Umbilical cord (tissue), 2 donors: ENCODE measurements at places on chromosomes 3 and 15. TPM values are rescaled to one million over a fixed set of nuclear protein-coding genes. Genes with fewer than 3 reads are reported as not detected.
A peak's percentile ranks its signal among the peaks of the same experiment; 100 is the strongest.

DNA sequence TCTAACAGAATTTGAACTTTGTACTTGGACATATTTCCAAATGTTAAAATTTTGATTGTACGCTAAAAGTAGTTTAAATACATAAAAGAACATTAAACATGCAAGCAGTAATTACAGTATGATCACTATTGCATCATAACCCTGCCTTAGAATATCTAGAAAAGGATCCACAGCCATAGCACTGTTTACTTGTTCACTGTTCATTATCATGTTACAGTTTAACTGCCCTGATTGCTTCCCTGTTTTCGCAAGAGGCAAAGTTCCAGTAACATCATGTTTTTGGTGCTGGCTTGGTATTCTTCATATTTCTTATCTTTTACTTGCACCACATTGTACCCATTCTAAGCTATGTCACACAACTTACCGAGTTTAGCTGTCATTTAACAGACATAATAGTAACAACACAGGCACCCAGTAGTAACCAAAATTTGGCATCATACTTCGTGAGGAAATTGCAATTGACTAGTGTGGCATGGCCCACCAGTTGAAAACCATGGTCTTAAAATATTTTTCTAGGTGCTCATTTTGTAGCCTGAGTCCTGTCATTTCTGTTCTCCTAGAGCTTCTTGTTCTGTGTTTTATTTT, 13.3 kb upstream of the TMEM87A start:
- no peak for DNase-seq

Gene DUOXA2
- 3.9 TPM for total RNA-seq

DNA sequence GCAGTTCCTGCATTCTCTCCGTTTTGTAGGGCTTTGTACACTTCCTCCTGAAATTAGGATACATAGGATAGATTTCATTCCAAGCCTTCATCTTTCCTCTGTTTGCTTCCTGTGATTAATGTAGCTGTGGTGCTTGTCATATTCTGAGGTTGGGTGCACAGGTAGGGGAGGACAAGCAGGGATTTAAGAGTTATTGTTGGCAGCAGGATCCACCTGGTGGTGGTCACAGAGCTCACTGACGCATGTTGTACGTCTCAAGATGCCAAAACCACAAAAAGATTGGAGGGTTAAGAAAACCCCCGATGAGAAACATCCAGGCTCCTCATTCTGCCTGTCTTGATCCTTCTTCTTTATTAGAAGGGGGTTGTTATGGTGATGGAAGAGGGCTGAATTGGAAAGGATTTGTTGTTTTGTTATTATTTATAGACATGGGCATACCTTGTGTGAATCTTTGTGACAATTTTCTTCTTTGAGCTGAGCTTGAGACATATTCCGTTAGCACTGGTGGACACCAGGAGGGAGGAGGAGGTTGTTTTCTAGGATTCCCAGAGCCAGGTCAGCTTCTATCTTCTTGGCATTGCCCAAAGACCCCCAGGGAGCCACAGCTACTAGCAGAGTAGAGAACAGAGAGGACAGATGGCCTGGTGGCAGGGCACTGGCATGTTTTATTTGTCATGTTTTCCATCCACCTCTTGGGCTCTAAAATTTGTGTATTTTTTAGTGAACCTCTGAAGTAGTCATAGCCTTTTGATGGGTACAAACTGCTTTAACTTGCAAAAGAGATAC, 57.7 kb upstream of the LARS2 start:
- DNase-seq = no peak

Gene PTPN23
- 18.8 TPM for total RNA-seq

GRCh38 chr3:75938921-75939320, 153.6 kb upstream of the ZNF717 start:
- no peak for DNase-seq

GRCh38 chr3:132135628-132136333, 101.0 kb upstream of the CPNE4 start:
- no peak for DNase-seq

DNA sequence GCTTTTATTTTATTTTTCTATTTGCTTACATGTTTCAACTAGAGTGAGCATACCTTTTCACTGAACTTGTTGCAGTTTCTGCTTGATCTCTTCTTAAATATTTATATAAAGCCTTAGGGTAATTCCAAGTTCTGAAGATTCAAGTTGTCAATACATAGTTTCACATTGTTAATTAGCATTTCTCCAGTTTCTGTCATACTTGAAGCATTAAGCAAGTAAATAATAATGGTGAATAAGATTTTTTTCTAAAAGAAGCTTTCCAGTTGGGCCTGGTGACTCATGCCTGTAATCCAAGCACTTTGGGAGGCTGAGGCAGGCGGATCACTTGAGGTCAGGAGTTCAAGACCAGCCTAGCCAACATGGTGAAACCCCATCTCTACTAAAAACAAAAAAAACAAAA, 53.9 kb downstream of the CALML4 start:
- DNase-seq = peak; percentile 29

DNA sequence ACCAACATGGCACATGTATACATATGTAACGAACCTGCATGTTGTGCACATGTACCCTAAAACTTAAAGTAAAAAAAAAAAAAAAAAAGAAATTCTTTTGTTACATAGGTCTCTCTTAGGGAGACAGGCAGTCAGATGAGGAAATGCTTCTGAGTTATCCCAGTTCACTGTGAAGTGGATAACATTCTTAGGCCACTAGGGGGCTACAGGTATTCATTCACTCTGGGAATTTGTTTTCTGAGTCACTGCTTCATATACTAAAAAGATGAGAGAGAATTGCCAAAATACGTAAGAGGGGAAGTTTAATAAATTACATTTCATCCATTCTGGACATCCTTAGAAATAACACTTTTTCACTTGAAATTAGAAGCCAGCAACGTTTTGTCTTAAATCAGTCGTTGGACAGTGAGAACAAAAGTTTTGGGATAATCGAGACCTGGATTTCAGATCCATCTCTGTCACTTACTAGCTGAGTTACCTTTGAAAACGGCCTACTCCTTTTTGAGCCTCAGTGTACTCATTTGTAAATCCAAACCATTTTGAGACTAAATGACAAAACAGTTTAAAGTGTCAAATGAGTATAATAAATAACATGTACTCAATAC, 738.4 kb upstream of the ALCAM start:
- peak; percentile 33 for DNase-seq

Gene P2RY13
- 5.5 TPM for total RNA-seq

DNA sequence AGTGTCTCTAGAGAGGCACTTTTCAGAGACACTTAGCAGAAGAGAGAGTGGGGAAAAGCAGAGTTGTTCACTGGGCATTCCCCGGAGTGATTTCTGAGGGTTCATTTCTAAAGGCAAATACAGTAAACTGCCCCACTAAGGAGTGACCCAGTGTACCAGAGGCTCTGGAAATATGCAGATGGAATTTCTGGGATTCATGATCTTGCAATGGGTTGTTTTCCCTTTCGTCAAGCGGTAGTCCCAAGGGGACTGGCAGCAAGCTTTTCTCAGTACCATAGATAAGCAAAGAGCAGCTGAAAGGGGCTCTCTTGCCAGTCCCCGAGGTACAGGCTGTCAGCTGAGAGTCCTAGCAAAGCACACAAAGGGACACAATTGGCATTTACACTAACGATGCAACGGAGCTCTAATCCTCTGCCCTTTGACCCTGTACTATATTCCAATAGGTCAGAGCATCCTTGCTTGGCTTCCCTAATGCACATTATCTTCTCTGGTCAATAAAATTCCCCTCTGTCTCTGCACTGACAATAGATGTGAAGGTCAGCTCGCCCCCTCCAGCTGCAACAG, 155.6 kb downstream of the SEMA6D start:
- DNase-seq = peak; percentile 58

DNA sequence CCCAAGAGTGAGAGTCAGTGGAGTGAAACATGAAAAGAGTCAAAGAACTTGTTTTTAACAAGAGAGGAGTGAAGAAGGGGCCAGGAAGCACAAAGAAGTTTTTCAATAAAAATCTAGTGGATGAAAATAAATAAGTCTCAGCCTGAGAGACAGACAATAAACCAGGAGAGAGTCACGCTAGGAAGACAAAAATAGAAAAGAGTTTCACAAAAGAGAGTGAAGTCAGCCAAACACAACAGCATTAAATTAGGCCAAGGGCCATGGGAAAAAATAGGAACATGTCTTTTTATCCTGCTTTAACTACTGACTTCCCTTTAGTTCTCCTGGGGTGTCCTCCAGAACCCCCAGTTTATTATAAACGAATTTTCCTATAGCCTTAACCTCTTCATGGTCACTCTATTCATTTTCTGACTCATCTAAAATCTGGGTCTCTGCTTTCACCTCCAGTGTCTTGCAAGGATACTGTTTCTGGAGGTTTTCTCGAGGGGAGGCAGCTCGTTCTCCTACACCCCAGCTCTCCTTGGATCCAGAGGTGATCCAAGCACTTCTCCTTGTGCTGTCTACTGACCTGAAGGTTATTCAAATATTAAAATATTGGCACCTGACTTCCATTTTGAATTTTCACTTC, 571.5 kb upstream of the PPP2R3A start:
- DNase-seq = no peak

Gene LEKR1
- 8.4 TPM for total RNA-seq

DNA sequence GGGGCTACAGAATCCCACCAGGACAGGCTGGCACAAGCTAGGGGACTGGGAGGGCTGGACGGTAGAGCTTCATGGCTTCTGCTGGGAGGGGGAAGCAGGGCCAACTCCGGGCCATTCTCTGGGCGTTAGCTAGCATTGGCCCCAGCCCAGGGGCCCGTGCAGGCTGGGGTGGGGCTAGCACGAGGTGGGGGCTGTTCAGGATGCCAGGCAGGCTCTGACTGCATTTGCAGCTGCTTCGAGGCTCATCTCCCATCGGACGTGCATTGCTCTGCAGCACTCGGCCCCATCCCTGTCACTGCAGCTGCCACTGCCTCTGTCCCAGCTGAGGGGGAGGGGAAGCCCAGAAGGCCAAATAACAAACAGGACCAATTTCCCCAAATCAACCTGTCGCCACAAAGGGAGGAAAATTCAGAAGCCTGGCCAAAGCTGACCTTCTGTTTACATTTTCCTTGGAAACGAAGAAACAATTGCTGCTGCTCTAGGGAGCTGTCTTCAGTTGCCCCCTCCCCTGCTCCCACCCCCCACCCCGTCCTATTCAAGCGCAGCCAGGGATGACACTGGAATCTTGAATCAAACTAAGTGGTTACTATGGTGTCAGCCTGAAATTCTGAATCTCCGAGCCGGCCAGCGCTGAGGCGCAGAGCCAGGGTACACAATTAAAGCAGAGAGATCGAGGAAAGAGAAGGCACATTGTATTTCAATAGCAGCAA, 138.8 kb upstream of the PRR20G start:
- no peak for DNase-seq

Gene PRKCD
- 1.7 TPM for total RNA-seq

GRCh38 chr15:72281713-72282112, 9.4 kb upstream of the PARP6 start:
- DNase-seq = no peak

Gene FEZF2
- 1.9 TPM for total RNA-seq

GRCh38 chr3:9837701-9838582, 5.9 kb downstream of the RPUSD3 start:
- DNase-seq = no peak

- DNase-seq = no peak
Measured at GRCh38 chr3:182722907-182723306, 70.4 kb upstream of the ATP11B start.

Gene GOLGA8M
- 1.9 TPM for total RNA-seq

GRCh38 chr15:74782259-74783071, 585 bp downstream of the CSK start:
- no peak for DNase-seq

- no peak for DNase-seq
Measured at GRCh38 chr15:36671017-36671416, 91.6 kb downstream of the CDIN1 start.

GRCh38 chr15:93288728-93289294, 199.8 kb upstream of the RGMA start:
- DNase-seq = no peak

- no peak for DNase-seq
Measured at GRCh38 chr15:38748710-38749109, 184.1 kb upstream of the RASGRP1 start.

DNA sequence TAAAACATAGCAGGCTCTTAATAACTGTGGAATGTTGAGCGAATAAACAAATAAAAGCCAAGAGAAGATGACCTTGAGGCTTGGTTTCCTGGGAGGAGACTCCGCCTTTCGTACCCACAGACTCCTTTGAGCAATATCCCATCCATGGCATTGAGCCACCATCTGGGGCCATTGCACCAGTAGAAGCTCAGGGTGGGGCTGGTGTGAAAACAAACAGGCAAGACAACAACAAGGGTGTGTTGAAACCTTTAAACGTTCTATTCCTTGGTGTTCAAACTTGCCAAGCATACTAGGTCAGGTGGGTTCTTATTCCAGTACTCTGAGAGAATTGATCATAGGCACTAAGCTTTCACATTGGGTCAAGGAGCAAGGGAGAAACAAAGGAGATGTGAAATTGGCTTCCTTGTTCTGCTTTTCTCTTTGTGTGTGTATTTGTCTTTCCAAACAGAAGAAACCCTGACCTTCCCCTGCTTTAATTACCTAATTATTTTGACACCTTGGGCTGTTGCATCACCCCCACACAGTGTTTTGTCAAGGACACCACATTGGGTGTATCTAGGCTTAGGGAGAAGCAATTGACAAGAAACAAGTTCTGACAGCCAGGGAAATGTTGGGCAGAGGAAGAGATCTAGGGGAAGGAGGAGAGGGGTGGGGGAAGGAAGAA, 105.1 kb upstream of the BCL6 start:
- DNase-seq = no peak

- no peak for DNase-seq
Measured at GRCh38 chr15:69812861-69813261, 284.9 kb downstream of the TLE3 start.

DNA sequence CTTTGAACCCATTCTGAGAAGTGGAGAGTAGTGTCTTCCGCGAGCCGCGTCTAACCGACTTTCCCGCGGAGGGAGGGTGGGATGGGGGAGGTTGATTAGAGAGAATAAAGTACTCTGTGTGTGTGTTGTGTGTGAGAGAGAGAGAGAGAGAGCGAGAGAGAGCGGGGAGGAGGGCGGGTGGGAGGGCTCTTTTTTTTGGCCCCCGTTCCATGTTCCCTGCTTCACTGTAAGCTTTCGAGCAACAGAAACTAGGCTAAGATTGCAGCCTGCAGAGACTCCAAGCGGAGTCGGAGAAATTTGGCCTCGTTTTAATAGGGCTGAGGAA, 1.6 kb upstream of the MEIS2 start:
- DNase-seq = no peak

Gene CCR3
- 41.7 TPM for total RNA-seq

Gene RTP1
- total RNA-seq = not detected
